Osteoblast (primary cell): ENCODE measurements at places on chromosomes 4 and X.

DNA sequence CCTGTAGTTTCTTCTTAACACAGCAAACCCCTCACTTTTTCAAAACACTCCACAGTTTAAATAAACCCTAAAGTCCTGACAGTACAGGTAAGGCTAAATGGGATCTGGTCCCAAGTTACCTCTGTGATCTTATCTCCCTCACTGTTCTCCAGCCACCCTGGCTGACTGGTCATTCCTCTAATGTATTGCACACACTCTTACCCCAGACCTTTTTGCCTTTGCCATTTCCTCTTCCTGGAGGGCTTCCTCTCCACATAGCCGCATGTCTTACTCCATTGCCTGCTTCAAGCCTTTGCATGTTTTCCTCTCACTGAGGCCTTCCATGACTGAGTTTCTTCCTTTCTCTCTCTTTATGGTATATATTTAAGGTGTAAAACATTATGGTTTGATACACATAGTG, 19.5 kb upstream of the ANXA3 start:
- DNase-seq, result no peak

- no peak for DNase-seq
Observed at GRCh38 chrX:133516686-133517085, 101.4 kb upstream of the GPC4 start.

- peak; percentile 97 for DNase-seq
Observed at GRCh38 chr4:8176547-8177399, 18.2 kb upstream of the ABLIM2 start.

- DNase-seq, result no peak
Observed at GRCh38 chr4:15809058-15809457, 30.9 kb downstream of the CD38 start.

GRCh38 chr4:136713140-136713539, 819.2 kb downstream of the PCDH18 start:
- peak; percentile 31 for DNase-seq

- DNase-seq, result no peak
Observed at GRCh38 chr4:154478128-154478527, 13.5 kb downstream of the DCHS2 start.

DNA sequence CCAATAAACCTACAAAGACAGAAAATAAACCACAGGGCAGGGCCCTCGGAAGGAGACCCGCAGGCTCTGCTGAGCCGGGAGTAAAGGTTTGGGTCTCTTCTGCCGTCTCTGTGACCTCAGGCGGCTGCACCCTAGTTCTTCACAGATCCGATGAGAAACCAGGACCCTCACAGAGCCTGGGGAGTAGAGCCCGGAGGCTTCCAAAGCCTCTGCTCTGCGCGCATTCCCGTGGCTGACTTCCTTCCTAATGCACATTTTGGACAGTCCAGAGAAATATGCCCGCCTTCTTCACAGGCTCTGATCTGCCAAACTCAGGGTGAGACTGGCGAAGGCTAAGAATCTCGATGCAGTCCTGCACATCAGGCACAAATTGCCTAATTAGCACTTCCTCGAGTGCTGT, 245.5 kb downstream of the EVC2 start:
- DNase-seq, result peak; percentile 21

GRCh38 chrX:110804446-110804845, 8.8 kb upstream of the CHRDL1 start:
- DNase-seq, result no peak

DNA sequence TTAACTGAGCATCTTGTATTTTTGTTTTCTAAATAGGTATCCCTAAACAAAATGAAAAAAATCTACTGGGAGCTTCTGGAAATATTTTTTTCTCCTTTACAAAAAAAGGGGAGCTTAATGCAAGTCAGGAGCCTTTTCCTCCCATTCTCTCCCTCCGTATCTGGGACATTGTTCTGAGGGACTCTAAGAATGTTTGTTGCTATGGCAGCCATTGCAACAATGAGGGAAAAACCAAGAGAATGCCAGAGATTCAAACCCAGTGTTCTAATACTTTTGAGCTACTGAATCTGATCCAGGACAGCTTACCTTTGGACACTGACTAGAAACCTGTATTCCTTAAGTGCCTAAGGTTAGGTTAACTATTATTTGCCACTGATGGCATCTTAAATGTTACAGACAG, 485.7 kb upstream of the HS3ST1 start:
- no peak for DNase-seq

DNA sequence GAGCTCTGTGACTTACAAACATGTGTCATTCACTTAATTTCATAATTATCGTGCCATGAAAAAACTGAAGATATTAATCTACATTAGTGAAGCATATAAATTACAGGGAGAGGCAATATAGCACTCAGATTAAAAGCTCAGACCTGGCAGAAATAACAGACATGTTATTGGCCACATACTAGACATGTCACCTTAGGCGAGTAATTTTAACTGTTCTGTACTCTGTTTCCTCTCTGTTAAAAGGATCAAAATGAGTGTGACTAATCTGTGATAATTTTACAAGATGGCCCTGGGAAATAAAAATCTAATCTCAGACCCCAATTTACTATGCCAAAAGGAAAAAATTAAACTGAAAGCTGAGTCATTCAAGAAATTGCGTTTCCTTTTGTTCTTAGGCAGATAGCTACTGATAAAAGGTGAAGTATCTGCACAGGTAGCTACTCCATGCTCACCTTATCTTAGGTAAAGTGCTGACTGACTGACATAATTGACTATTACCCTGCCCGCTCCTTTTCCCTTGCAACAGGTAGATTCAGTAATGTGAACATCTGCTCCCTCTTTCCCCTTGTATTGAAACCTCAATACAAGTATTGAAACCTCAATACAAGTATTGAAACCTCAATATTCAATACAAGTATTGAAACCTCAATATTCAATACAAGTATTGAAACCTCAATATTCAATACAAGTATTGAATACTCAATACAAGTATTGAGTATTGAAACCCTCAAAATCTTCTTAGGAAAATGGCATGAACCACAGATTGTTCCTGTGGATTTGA, 33.2 kb downstream of the RELL1 start:
- DNase-seq, result no peak

- no peak for DNase-seq
Observed at GRCh38 chr4:140188975-140189374, 35.0 kb upstream of the MAML3 start.

DNA sequence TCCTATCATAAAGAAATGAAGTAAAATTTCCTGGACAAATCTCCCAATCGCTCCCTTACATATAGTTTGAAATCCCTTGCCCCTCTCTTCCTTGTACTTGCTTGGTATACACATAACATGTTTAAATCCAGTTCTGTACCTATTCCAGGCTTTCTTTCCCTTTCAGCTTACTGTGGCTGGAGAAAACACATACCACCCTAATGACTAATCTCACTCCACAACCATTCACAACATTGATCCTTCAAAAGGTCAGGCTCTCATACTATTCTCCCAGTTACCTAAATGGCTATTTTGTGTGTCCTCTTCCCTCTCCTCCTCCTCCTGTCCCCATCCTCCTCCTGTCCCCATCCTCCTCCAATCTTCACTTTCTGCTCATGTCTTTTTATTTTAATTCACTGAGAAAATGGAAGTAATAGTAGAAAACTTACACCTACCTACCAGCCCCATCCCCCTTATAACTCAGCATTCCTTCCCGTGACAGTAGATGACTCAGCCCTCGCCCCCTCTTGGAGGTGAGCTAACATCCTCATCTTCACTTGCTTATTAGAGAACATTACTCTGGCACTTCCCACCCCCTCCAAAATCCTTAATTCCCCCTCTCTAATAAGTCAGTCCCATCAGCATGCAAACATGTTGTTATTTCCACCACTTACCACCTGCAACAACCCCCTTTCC, 77.5 kb downstream of the IL15 start:
- DNase-seq, result peak; percentile 48

DNA sequence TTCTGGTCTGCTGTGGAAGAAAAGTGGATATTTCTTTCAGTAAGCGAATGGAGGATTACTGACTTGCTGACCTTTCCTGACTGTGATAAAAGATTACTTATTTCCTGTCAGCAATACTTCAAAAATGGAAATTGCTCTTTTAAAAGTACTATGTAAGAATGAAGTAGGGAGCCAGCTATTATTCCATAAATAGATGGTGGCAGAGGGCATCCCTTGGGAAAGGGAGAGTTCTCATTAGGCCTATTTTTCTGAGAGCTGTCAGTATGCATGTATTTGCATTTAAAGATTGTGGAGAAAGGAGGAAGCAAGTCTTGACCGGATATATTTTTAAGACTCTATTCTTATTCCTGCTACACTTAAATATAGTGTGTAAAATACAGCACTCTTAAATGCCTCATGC, 37.2 kb downstream of the TMEM47 start:
- no peak for DNase-seq

DNA sequence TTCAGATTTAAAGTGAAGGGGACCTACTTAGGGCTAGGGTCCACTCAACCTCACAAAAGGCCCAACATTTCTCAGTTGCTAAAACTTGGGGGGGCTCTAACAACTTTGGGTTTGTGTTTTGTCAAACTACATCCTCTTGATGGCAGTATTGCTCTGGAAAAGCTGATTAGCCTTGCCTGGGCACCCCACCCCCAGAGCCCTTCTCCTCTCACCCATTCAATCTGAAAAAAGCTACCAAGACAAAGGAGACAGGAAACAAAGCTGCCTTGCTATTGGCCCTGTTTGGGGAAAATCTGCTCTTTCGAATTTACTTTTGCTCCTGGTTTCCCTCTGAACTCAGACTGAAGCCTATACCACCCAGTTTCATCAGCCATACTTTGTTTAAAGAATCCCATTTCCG, 195.2 kb upstream of the STK26 start:
- DNase-seq, result no peak

DNA sequence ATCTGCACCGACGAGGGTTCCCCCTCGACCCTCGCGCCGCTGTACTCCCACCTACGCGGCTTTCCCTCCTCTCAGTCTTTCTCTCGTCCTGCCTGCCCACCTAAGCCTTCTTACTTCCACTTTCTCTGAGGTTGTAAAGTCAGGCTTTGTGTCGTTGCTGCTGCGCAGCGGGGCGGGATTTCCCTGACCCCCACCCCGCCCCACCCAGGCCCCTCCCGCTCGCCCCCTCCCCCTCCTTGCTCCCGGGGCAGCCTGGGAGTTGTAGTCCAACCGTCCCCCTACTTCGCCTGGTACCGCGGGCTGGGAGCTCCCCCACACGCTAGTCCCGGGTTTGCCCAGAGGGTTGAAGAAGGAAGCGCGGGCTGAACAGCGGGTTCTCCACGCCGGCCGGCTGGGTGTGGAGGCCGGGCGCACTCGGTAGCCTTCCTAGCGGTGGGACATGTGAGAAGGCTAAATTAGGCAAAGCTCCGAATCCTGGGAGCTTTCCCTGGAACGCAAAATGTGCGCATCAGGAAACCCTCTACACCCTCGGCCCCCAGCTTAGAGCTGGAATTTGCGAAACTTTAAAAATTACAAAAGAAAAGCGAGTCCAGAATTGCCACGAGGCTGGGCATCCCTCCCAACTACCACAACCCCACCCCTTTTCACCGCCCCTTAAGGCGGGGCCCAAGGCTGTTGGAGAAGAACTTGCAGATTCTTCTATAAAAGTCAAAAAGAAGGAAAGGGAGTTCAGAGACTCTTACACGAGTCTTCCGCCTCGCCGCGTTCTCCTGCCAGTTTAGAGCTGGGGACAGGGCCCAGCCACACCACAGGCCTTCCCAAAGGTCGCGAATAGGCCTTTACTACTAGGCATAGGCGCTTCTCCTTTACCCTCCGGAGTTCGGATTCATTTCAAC, at the start of gene ATP11C:
Gene ATP11C, minus strand, starts transcription at position 153 of the 896 bp plus-strand sequence. CDS start 1,011 bp downstream, outside the sequence.
- peak; percentile 92 for DNase-seq

GRCh38 chrX:140715787-140716186, 6.2 kb downstream of the LINC00632 start:
- peak; percentile 69 for DNase-seq

DNA sequence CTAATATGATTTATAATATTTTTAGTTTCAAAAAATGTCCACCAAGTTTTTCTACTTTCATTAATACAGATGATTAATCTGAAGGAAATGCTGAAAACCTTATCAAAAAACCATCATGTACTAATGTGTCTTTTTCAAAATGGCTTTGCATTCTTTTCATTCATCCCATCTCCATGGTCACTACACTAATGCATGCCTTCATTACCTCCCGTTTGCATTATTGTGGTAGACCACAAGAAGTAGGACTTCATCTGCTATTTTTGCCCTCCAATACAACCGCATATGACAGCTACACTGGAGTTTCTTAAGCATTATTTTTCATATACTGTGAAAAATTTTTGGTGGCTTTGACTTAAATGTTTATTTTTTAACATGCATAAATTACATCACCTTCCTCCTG, 37.9 kb upstream of the FSTL5 start:
- no peak for DNase-seq

- DNase-seq, result no peak
Observed at GRCh38 chrX:56792270-56793111, 63.4 kb downstream of the NBDY start.

DNA sequence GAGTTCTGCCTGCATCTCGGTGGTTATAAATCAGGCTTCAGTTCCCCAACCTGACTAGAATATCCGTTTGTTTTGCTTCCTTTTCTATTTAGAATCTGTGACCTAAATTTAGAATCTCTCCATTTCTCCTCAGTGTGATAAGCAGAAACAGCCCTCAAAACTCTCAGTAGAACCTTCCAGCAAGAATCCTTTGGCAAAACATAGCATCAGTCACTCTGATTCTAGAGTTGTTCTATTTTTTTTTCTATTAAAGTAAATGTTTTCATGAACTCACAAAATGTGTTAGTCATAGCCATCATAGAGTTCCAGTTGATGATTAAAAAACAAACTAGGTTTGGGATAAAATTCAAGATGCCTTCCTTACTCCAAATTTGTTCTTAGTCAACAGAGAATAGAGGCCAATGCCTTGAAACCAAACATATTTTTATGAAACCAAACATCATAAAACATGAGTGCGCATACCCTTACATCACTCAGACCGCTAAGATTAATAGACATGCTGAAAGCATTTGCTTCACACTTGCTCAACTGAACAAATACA, 13.2 kb upstream of the C1QTNF7 start:
- DNase-seq, result peak; percentile 68

- peak; percentile 79 for DNase-seq
Observed at GRCh38 chr4:91113130-91113706, 986.0 kb downstream of the CCSER1 start.

- peak; percentile 90 for DNase-seq
Observed at GRCh38 chrX:11665168-11666111, at the start of gene ARHGAP6. Gene ARHGAP6 (minus strand): TSS chrX:11665920. CDS start chrX:11664828, 1,092 bp downstream.

- DNase-seq, result no peak
Observed at GRCh38 chr4:103429283-103429682, 231.1 kb upstream of the CENPE start.

DNA sequence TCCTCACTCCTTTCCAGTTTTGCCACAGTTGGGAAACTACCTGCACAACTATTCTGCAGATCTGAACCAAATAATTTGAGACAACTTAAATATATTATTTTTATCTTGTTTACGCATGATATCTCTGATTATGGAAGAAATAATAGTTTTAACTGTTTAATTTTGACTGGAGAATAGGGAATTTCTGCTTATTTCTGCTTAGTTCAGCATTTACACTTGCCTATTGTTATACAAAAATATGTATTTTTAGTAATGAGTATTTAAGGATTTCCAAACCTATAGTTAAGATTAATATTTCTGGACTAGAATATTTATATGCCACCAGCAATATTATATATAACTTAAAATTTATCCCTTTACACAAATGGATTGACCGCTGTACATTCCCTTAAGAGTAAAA, 125.5 kb downstream of the NWD2 start:
- no peak for DNase-seq

- no peak for DNase-seq
Observed at GRCh38 chrX:132470831-132471230, 18.0 kb downstream of the MBNL3 start.
